Stimulated activated CD8-positive, alpha-beta memory T cell treated with anti-CD3 and anti-CD28 coated beads, Interleukin-4, amount 100 ng/mL, for 48 hours (primary cell): ENCODE measurements at places on chromosomes 6 and 20.

DNA sequence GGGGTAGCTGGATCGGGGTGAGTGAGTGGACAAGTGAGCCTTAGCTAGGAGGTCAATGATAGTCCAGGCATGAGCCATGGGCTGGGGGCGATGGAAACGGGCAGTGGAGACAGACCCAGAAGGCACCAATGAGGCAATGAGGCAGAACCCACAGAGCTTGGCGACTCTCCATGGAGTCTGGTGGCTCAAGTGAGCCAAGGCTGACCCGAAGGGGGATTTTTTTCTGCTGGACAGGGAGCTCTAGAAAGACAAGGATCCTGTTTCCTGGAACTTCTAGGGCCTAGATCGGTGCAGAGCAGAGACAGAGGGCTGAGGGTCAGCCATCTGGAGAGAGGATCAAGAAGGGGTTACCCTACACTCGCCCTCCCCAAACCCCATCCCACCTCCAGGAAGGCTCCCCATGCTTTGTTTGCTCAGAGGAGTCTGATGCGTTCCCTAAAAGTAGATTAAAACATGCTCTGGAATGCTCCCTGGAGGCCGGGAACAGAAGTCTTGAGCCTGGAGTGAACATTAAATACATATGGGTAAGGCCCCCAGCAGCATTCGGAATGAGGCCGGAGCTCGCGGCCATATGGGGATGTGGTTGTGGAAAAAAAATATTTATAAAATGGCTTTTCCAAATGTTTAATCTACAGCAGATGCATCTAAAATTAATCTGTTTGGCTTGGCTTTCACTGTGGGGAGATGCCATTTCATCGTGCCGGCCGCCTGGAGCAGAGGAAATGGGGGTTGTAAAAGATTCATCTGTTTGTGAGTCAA is 237.8 kb upstream of the PMEPA1 start:
- DNase-seq, result no peak

DNA sequence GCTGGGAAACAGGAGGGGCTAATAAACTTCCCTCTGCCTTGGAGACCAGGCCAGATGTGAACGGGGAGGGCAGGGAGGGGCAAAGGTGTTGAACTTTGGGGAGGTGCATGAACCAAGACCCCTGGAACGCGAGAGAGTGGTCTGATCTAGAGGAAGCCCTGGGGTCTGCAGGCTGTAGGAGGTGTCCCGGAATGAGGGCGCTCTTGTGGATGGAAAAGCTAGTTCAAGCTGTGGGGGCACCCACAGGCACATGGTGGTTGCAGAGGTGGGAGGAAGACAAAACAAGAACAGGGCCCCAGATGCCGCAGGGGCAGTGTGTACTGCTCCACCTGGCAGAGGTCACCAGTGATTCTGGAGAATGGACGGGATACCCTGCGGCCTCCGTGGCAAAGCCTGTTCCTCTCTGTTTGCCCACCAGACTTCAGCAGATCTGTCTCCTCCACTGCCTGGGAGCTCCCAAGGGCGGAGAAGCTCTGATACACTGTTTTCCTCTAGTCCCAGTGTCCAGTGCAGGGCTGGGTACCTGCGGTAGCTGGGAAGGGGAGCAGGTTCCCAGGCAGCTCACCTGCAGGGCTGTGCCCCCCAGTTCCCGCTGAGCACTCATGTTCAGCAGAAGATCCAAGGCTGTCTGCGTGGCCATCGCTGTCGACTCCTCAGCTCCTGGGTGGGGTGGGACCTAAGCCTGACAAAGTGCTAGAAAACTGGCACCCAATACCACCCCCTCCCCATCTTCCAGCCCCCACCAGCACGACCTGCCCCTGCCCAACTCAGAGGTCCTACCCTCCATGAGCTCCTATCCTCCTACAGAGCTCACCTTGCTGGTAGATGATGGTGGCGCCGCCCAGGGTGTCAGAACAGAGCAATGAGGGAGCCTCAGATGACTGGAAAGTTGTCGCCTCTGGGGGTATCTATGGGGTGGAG is 14.7 kb downstream of the ZNF335 start:
- DNase-seq, result no peak

GRCh38 chr6:23176883-23177282 is 607.5 kb downstream of the HDGFL1 start:
- DNase-seq, result no peak

DNA sequence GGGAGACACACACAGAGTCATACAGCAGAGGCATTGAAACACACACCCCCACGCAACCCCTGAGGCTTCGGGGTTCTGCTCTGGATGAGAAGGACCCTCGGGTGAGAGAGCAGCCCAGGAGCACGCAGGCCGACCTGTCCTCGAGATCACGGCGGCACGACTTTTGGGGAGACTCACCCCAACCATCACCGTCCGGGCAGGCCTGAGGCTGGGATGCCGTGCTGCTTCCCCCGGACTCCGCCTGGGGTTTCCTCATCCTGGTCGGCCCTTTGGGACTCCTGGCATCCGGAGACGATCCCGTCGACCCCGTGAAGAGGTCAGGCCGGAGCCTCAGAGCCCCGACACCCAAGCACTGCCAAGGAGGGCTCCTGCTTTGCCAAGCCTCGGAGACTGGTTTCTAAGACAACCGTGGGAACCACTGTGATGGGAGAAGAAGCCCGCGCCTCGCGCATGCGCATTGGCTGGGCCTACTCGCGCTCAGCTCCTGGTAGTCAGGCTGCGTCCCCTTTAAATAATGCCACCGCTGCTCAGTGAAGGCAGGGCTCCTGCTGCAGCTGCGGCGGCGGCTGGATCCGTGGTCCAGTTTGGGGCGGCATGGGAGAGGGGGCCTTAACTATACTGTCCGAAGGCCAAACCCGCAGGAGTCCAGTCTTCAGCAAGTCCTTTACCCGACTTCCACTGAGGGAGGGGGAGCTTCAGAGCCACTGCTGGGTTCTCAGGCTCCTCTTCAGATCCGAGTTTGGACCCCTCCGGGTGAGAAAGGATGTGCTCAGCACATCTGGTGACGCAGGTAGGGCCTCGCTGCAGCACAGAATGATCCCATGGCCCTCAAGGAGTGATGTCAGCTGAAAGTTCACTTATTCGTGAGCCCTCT is 171.4 kb upstream of the ZNF337 start:
- peak; percentile 82 for DNase-seq

DNA sequence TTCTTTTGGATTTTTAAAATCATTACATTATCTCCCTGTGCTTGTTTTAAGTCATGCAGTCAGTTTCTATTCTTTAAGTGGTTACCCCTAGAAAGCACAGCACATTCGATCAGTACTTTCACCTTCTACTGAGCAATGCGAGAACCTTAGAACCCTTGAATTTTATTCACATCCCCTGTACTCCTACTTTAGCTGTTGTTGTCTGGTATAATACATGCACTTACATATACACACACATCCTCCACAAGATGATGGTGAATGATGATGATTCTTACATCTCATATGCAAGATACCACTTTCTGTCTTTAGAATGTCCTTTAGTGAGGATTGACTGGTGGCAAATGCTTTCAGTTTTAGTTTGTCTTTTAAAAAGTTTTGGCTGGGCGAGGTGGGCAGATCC is 5.7 kb downstream of the CDC40 start:
- no peak for DNase-seq

DNA sequence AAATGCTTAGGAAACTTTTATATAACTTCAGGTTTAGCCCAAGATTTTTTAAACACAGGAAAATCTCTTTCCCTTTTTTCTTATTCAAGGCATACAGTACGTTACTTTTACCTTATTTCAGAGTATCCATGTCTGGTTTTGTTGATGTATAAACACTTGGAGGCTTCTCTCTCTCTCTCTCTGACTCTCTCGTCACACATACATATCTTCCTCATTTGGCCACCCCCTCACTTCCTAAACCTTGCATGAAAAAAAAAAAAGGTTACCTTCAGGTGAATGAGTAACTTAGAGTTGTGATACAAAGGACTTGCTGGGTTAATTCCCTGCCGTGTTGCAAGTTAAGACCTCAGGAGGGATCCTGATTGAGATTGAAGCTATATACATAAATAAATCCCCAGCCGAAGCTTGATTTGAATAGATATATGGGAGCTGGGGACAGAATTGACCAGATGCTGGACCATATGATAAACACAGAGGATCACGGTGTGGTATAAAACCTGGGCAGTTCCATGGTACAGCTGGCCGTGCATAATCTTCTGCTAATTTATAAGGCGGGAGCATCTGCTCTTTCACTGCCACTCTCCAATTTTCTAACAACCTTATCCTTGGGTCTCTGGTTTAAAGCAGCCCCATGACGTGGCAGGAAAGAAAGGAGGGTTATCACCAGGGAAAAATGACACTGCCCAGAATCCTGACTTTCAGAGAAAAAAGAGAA is 55.1 kb upstream of the IL20RA start:
- DNase-seq, result no peak
